ENCODE measurements at places on chromosomes 2 and 18. TPM values are rescaled to one million over a fixed set of nuclear protein-coding genes. Genes with fewer than 3 reads are reported as not detected.

The EVX2 gene
- not detected for total RNA-seq

The AGPS gene
- 58.7 TPM for total RNA-seq

The GKN2 gene
- total RNA-seq = not detected

The CHRNG gene
- not detected for total RNA-seq

The TIGD1 gene
- total RNA-seq = 7.9 TPM
